H1 (cell line): ENCODE measurements at places on chromosomes 2 and 18. TPM values are rescaled to one million over a fixed set of nuclear protein-coding genes. Genes with fewer than 3 reads are reported as not detected.

DNA sequence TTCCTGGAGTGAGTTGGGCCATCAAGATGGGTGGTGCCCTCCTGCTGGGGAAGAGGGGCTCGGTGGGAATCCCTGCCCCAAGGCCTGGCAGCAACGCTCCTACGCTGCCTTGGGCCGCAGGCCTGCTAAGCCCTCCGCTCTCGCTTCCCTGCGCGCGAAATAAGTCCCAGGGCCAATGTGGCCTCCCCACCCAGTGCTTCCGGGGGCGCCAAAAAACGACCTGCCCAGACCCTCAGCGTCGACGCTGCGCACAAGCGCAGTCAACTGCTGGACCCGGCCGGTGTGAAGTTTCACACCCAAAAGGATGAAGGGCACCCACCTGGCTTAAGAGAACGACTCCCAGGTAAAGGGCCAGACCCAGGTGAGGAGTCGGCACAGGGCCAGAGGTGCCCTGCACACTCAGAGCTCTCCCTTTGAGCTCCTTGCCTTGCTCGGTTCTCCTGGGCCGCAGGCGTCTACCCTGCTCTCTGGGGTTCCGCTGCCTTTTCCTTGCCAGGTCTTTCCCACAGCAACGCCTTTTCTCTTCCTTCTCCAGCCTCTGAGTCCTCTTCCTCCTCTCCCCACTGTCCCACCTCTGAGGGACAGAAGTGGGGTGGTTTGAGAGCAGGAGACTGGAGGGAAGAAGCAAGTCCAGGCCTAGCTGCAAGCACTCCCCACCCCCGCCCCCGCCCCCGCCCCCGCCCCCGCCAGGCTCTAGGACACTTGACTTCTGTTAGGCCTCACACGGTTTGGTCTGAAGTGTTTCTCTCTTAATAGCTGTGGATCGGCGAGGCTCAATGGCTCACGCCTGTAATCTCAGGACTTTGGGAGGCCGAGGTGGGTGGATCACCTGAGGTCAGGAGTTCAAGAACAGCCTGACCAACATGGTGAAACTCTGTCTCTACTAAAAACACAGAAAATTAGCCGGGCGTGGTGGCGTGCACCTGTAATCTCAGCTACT is at the start of gene DNAJC5G:
TSS of gene DNAJC5G (plus strand) at position 223 of the 940 bp plus-strand sequence. CDS start 1,296 bp downstream, outside the sequence.
- no peak within 1 kb of the TSS for H3K27ac ChIP-seq
- peaks cover 5% of the 10 kb centered on the region; the same call in 1 of the 2 replicates for H3K4me1 ChIP-seq

GRCh38 chr2:202005272-202005887 is 28.3 kb upstream of the FZD7 start:
- no peaks in the 10 kb centered on the region for H3K27me3 ChIP-seq
- H3K4me1 ChIP-seq = peaks cover 4% of the 10 kb centered on the region
- no peaks in the 10 kb centered on the region for H3K36me3 ChIP-seq
- H3K4me3 ChIP-seq = no peak overlapping the region

GRCh38 chr2:46854260-46854659 is 61.3 kb downstream of the MCFD2 start:
- no peak for DNase-seq
- H3K4me3 ChIP-seq = no peak overlapping the region
- no peak overlapping the region for H3K27ac ChIP-seq

DNA sequence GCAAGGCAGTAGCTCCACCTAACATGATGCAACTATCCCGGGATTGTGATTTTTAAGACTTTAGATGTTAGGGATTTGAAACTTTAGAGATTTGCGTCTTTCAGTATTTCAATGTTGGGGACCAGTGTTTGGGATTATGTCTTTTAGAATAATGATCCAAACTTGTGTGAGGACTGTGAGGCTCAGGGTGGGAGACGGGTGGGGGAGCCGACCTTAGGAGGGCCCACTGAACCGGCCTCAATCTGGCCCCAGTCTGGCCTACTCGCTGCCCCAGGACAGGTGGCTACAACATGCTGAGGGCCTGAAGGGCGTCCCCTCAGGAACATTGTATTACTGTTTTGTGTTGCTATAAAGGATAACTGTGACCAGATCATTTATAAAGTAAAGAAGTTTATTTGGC is 10.7 kb downstream of the AMER3 start:
- no peak overlapping the region for H3K4me3 ChIP-seq
- DNase-seq = no peak
- H3K27me3 ChIP-seq = no peaks in the 10 kb centered on the region
- H3K4me1 ChIP-seq = no peaks in the 10 kb centered on the region

- peak overlapping the region; percentile 70 for H3K4me3 ChIP-seq
- H3K4me1 ChIP-seq = peaks cover 5% of the 10 kb centered on the region; the same call in 1 of the 2 replicates
- no peak overlapping the region for H3K27ac ChIP-seq
- H3K27me3 ChIP-seq = peaks cover 22% of the 10 kb centered on the region
- no peak for DNase-seq
Measured at GRCh38 chr2:98730707-98731040, 258 bp downstream of the MGAT4A start.

- H3K27me3 ChIP-seq = no peaks in the 10 kb centered on the region
- peak overlapping the region; percentile 49; the same call in 1 of the 2 replicates for H3K27ac ChIP-seq
- H3K4me3 ChIP-seq = peak overlapping the region; percentile 17; the same call in 1 of the 2 replicates
- H3K36me3 ChIP-seq = peaks cover 19% of the 10 kb centered on the region; the same call in 1 of the 2 replicates
- no peak for DNase-seq
- H3K4me1 ChIP-seq = peaks cover 2% of the 10 kb centered on the region
Measured at GRCh38 chr18:41311571-41312547, 643.2 kb upstream of the PIK3C3 start.

DNA sequence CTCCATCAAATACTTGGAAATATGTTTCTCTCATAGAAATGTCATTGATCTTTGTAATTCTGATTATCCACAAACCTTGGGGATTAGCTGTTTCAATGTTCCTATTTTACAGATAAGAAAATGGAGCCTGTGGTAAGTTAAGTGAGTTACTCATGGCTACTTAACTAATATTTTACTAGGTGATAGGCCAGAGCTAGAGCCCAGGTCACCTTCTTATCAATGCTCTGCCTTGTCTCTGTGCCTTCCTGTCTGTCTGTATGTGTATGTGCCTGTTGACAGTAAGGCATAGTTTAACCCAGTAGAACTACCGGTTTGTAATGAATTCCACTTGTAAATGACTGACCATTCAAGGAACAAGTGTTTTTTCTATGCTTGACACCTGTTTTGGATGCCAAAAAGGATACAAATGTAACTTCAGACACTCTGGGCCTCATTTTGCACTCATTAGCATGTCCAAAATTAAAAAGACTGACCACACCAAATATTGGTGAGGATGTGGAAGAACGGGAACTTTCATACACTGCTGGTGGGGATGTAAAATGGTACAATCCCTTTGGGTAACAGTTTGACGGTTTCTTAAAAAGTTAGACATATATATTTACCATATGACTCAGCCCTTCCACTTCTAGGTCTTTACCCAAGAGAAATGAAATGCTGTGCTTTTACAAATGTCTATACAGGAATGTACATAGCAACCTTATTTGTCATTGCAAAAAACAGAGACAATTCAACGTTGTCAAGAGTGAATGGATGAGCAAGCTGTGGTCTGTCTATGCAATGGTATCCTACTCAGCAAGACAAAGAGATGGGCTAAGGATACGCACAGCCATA is 19.6 kb upstream of the IL1A start:
- H3K27me3 ChIP-seq = no peaks in the 10 kb centered on the region
- no peak overlapping the region for H3K4me3 ChIP-seq
- H3K4me1 ChIP-seq = no peaks in the 10 kb centered on the region
- H3K36me3 ChIP-seq = no peaks in the 10 kb centered on the region
- no peak for DNase-seq

GRCh38 chr18:64982414-64983055 is 768.3 kb upstream of the CDH7 start:
- H3K27ac ChIP-seq = no peak overlapping the region
- no peak for DNase-seq
- H3K4me3 ChIP-seq = no peak overlapping the region
- H3K27me3 ChIP-seq = no peaks in the 10 kb centered on the region
- no peaks in the 10 kb centered on the region for H3K36me3 ChIP-seq
- H3K4me1 ChIP-seq = no peaks in the 10 kb centered on the region

DNA sequence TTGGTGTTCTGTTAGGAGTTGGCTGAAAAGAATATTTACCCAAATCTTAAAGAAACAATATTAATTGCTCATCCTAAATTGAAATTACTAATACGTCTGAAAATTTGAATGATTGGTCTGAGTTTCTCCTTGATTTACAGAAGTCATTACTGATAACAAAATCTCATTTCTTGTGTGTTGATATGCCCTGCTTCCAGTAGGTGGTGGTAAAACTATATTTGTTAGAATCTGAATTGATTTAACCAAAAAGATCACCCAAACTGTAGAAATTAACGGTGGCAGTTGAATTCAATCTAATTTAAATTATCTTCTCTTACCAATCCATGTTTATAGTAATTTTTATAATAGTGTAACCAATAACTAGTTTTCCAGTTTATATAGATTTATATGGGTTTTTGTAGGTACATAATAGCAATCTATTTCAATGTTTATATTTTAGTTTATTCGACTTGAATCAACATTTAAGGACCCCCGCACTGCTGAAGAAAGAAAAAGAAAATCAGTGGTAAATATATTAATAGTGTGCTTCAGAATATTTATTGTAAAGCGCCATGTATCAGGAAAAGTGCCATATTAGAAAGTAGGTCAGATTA is 38.3 kb downstream of the PAPOLG start:
- H3K4me1 ChIP-seq = no peaks in the 10 kb centered on the region
- peaks cover 69% of the 10 kb centered on the region for H3K36me3 ChIP-seq
- no peaks in the 10 kb centered on the region for H3K27me3 ChIP-seq

UGP2 gene
- 925 and 956 TPM in 2 replicates for total RNA-seq

GRCh38 chr2:186702501-186702900 is 8.6 kb downstream of the FAM171B start:
- no peak for DNase-seq
- no peaks in the 10 kb centered on the region for H3K36me3 ChIP-seq
- H3K4me3 ChIP-seq = no peak overlapping the region
- H3K27me3 ChIP-seq = no peaks in the 10 kb centered on the region
- no peaks in the 10 kb centered on the region for H3K4me1 ChIP-seq

GRCh38 chr18:35511428-35511827 is 13.7 kb upstream of the INO80C start:
- peaks cover 8% of the 10 kb centered on the region for H3K4me1 ChIP-seq
- H3K36me3 ChIP-seq = no peaks in the 10 kb centered on the region
- no peak for DNase-seq
- no peak overlapping the region for H3K27ac ChIP-seq
- no peak overlapping the region for H3K4me3 ChIP-seq

DNA sequence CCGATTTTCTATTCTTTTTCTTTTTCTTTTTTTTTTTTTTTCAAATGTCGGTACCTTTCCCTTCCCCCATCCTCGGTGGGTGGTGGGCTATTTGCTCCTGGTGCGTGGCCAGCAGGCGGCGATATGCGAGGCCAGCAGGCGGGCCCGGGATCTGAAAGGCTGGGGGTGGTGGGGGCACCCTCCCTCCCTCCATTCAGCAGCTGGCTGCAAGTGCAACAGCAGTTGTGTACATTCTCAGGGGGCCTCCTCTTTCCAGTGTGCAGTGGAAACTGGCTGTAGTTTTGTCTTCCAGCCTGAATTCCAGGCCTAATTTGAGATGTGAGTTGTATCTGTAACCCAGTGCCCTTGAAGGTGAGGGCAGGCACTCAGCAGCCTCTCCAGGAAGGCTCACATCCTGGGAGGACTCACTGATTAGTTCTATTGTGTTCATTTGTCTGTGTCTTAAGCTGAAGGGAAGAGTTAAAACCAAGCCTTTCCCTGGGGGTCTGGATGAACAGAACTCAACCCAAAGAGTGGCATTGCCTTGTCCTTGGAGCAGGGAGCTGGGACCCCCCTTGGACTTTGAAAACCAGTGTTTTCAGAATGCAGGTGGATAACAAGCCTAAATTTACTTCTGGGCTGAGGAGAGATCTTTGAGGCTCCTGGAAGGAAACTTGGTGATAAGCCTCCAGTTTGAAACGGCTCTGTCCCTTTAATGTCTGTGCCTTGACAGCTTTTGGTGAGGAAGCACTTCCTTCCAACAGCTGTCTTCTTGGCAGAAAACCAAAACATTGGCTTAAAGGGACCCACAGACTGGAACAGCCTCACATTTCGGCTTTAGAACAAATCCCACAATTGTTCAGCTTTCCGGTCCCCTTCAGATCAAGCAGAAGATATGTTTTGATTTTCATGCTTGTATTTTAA is 3.3 kb downstream of the MYCN start:
- no peak for DNase-seq
- H3K4me1 ChIP-seq = peaks cover 7% of the 10 kb centered on the region
- H3K36me3 ChIP-seq = peaks cover 53% of the 10 kb centered on the region
- H3K27me3 ChIP-seq = no peaks in the 10 kb centered on the region
- H3K4me3 ChIP-seq = peak overlapping the region; percentile 97

DNA sequence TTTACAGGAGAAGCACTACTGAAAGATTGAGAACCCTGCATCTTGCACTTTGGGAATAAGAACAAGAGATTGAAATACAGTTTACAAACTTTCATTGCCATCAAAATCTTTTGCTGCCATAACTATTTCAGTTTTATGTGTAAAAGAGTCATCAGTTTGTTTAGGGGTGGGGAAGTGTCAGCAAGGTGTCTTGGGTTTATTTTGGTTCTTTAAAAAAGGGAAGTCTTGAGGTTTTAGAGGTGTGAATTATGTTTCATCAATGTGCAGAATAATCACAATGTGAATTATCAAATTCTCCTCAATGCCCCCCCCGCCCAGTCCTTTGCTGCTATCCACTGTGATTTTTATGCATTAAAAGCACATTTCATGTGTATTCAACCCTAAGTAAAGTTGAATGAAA is 37.4 kb downstream of the SOCS6 start:
- H3K4me1 ChIP-seq = no peaks in the 10 kb centered on the region
- H3K27ac ChIP-seq = no peak overlapping the region
- H3K4me3 ChIP-seq = no peak overlapping the region
- H3K36me3 ChIP-seq = no peaks in the 10 kb centered on the region; the same call in 1 of the 2 replicates
- no peak for DNase-seq

DNA sequence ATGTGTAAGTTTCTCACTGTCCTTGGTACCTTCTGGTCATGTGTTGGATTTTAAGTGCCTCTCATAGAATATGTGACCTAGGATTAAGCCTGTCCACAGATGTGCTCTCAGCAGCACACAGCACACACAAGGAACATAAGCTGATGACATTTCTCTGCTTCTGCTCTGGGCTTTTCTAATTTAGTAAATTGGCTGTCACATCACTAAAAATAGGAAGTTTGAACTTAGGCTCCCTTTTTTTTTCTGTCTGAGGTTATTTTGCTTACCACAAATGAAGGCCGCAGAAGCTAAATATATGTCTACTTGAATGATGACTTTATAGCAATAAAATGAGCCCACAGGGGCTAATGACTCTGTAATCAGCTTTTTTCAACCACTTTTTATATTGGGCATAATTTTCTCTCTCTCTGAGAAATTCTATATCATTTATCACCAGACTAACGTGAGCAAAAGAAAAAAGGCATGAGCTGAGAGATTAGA is 150.2 kb upstream of the KLHL14 start:
- no peak overlapping the region for H3K4me3 ChIP-seq
- H3K36me3 ChIP-seq = no peaks in the 10 kb centered on the region
- DNase-seq = no peak

- DNase-seq = no peak
- no peaks in the 10 kb centered on the region for H3K36me3 ChIP-seq
- no peaks in the 10 kb centered on the region for H3K27me3 ChIP-seq
- no peak overlapping the region for H3K27ac ChIP-seq
- H3K4me3 ChIP-seq = no peak overlapping the region
Measured at GRCh38 chr2:145792745-145793144, 1272.8 kb upstream of the ZEB2 start.

IL1RL2 gene
- not detected in 2 replicates for total RNA-seq
